ENCODE measurements at places on chromosomes 16 and 17. TPM values are rescaled to one million over a fixed set of nuclear protein-coding genes. Genes with fewer than 3 reads are reported as not detected.

RUSF1 gene
- polyA plus RNA-seq, result 94.9 TPM

DNAH9 gene
- 4.5 TPM for polyA plus RNA-seq

DNA sequence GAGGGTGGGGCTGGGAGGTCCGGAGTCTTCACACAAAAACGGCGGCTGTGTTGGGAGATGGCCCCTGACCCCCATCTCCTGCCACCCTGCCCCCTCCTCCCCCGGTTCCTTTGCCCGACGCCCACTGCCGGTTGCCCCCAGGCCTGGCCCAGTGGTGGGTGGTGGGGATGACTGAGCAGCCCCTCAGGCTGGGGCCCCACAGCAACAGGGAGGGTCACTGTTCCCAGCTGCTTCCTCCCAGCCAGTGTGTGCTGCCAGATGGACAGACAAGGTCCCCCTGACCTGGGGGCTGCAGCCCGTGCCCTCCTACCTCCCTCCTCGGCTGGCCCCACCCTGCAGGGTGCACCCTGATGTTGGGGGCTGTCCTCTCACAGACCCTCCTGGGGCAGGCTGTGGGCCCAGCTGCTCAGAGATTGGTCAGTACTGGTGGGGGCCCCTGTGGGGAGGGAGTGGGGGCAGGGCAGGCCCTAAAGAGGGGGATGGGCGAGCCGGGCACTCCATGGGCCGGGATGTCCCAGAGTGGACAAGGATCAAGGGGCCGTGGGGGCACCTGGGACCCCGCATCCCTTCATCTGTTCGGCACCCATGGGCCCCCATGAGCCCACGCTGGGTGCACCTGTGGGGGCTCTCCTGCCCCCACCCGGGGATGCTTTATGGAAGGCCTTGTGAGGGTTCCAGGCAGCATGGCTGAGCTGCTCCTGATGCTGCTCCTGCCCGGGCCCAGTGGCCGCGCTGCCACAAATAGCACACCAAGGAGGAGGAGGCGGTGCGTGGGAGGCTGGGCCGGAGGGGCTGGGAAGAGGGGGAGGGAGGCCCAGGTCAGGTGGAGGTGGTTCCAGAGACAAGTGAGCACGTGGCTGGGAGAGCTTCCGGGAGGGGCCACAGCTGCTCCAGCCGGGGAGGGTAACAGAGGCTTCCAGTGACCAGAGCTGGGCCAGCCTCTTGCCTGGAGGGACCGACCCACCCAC is 5.1 kb downstream of the C1QTNF8 start:
- DNase-seq, result no peak

- no peak for DNase-seq
Measured at GRCh38 chr17:82020572-82021106, 2.0 kb downstream of the CENPX start.

DNA sequence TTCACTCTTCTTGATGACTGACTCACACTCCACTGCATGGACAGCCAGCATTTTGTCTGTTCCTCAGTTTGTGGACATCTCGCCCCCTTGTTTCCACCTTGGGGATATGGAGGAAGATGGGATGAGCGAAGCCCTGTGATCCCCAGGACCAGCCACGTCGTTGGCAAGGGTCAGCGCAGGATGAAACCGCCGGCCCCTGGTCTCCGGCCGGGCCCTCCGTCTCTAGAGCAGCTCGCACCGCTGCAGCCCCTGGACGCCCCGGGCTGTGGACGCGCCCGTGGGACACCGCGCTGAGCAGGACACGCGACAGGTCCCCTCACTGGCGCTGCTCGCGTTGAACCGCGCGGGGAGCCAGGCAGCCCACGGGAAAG is 604 bp upstream of the ZC3H18 start:
- no peak for DNase-seq

DNA sequence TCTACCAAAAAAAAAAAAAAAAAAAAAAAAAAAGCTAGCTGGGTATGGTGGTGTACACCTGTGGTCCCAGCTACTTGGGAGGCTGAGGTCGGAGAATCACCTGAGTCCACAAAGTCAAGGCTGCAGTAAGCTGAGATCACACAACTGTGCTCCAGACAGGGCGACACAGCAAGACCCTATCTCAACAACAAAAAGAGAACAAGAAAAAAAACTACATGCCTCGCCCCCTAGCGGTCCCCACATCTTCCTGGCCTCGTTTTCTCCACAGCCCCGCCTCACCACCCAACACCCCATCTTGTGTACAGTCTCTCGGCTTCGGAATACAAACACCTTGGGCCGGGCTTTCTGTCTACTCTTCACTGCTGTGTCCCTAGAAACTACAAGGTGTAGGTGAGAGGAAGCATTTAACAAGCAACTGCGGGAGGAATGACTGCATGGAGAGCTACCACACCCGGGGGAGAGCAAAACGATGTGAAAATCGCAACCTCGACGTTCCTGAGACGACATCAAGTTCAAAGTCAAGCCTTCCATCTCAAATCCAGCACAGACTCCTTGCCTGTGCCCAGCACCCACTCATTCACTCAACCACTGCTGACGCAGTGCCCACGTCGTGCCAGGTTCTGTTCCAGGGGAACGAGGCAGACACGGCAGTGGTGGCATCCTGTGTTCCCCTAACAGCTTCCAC is 9.0 kb downstream of the NTAN1 start:
- DNase-seq, result no peak

HNF1B gene
- polyA plus RNA-seq, result 100 TPM

DNA sequence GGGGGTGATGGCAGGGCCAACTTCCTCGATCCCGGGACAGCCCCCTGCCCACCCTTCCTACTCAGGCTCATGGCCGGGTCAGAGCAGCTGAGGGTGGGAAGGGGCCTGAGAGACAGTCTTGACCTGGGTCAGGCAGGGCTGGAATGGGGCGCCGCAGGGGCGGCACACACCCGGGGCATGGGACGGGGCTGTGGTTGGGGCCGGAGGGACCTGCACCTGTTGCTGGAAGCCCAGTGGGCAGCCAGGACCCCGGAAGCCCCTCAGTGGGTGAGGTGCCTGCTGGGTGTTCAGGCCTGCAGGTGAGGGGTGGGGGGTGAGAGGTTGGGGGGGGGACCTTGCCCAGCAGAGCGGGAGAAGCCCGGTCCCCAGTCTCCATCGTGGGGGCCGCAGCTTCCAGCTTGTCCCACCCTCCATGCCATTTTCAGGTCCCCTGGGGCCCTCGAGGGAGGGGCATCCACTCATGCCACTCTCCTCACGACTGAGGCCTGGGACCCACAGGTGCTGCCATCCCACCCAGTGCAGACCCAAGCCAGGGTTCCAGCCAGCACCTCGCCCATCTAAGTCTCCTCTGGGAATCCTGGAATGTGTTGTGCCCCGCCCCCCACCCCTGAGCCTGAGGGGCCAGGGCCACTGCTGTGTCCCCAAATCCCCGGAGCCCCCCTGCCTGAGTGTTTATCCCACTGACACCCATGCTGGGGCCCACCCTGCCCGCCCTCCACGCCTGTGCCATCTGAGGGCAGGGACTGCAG is 43.4 kb upstream of the ACSF3 start:
- no peak for DNase-seq

DNA sequence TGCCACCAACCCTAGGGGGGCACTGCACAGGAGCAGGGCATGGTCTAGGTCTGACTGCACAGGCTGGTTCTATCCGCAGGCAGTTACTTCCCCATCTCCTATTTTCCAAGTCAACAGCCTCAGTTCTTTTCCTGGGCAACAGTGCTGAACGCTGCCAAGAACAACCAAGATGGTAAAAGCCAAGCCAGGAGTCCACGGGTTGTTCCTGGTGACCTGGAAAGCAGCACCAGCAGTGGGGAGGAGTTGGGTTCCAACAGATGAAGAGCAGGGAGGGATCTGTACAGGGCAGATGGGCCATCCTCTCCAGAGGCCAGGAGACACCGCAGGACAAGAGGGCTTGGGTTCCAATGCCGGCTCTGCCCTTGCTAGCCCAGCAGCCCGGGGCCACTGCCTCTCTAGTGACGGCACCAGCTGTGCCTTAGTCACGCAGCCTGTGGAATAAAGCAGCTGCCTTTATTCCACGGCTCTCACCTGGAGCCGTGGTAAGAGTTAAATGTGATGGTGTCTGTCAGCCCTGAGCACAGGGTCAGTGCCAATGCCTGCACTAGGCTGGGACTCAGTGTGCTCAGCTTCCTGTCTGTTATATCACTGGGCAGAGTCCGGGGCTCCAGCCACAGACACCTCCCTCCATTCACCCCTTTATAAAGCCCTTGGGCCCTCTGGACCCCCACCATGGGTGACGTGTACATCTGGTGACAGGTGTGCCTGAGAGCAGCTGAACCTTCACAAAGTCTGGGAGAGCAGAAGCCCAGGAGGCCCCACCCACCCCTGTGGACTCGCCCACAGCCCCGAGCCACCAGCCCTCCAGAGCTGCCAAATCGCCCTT is 44.9 kb downstream of the MARF1 start:
- no peak for DNase-seq

GRCh38 chr17:75325827-75326225 is 36.6 kb upstream of the SLC25A19 start:
- DNase-seq, result no peak

- DNase-seq, result no peak
Measured at GRCh38 chr17:14201988-14202380, 34.7 kb downstream of the CDRT15 start.

GRCh38 chr17:49730785-49731434 is 23.1 kb upstream of the SLC35B1 start:
- DNase-seq, result no peak

SP6 gene
- 3.8 TPM for polyA plus RNA-seq

GRCh38 chr16:47136099-47136842 is 7.5 kb downstream of the NETO2 start:
- no peak for DNase-seq

- no peak for DNase-seq
Measured at GRCh38 chr17:74748279-74748528, 224 bp upstream of the NHERF1 start.

GRCh38 chr17:80663781-80664206 is 119.2 kb downstream of the RPTOR start:
- no peak for DNase-seq

DNA sequence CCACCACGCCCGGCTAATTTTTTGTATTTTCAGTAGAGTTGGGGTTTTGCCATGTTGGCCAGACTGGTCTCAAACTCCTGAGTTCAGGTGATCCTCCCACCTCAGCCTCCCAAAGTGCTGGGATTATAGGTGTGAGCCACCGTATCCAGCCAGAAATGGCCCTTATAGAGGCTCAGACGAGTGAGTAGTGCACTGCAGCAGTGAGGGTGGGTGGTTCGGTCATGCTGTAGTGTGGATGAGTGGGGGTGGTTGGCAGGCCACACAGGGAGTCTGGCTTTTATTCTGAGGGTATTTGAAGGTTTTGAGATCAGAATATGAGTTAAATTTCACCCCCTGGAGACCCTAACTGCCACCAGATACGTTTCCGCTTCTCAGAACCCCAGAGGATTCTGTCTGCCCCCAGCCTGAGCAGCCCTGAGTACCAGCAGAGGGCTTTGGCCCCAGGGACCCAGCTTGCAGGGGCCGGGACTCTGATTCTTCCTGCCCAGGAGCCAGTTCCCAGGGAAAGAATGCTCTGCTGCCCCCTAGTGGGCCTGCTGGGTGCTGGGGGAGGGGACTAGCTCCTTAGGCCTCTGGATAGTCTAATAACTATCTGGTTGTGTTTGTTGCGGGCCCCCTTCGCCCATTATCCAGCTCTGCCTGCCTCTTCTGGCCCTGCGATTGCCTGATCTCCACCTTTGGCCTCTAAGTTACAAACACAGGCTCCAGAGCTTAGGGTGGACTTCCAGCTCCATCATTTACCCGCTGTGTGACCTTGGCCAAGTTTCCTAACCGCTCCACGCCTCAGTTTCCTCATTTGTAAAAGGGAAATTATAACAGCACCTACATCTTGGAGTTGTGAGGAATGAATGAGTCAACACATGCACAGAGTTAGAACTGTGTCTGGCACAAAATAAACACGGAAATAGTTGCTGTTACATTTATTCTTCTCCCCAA is 2.0 kb downstream of the ZNF771 start:
- DNase-seq, result peak; percentile 89

DNA sequence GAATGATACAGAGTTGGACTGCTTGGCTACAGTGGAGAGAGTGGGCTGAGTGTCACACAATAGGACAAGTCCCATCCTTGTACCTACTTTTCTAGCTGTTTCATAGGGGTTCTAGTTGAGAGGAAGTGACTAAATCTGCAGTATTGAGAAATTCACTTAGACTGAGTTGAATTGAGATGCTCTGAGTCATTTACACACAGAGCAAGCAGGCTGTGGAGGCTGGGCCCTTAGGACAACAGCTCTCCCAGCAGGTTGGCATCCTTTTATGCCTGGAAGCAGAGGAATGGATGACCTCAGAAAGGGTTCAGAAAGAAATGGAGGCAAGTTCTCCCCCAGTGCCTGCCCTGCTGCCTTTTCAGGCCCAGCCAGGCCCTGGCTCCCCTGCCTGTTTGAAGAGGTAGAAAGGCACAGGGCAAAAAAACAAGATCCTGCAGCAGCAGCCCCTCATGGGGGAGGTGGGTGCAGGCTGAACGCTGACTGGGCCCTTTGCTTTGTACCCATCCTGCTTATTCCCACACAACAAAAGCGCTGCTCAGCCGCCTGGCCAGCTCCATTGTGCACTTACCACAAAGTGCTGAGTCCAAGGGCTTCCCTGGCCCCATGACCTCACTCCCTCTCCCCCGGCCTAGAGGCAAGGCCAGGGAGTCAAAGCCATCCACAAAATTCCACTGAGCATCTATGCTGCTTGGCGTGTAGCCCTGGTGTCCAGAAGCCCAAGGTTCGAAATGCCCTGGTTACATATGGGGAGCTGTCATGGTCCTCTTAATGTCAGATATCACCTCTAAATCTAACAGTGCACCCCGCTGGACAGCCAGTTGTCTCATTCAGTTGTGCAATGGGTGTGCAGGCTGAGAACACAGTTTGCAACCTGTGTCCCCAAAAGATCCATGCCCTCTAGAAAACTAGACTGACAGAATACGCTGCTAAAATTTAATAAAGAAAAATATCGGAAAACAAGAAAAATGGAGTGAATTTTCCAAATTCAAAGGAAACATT is 5.4 kb upstream of the CRYBA1 start:
- DNase-seq, result no peak

GRCh38 chr17:6510321-6510977 is 45.9 kb downstream of the PITPNM3 start:
- DNase-seq, result no peak

GRCh38 chr17:73234736-73235135 is 26.9 kb downstream of the CPSF4L start:
- DNase-seq, result no peak

GRAP gene
- 7.2 TPM for polyA plus RNA-seq

KRT20 gene
- not detected for polyA plus RNA-seq

AURKB gene
- polyA plus RNA-seq, result 34.6 TPM

- no peak for DNase-seq
Measured at GRCh38 chr17:42311240-42312034, 23.1 kb downstream of the STAT5A start.

DNA sequence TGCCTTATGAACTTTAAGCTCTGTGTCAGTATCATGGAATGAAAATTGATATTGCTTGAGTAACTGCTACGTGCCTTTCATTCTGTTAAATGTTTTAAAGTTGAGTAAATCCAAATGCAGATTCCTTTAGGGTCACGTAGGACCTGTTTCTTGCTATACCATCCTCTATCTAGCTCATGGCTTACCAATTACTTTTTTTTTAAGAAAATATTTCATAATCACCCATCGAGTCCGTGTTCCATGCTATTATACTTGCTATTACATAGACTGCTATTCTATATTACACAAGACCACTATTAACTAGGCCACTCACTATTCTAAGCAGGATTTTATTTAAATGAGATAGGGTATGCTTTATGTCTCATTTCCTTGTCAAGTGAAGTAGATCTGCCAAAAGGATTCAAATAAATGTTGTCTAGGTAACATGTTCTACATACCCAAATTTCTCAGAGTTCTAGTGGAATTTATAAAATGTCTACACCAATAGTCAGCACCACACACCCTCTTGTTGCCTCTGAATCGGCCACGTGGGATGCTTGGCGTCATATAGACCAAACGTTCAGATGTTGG is 11.9 kb downstream of the ANKFN1 start:
- DNase-seq, result no peak

NUPR1 gene
- 15.9 TPM for polyA plus RNA-seq

Measured in left renal cortex interstitium (tissue), 4 donors.